ENCODE measurements at places on chromosomes 4 and X.

- no peak for DNase-seq
These were observed 383.3 kb downstream of the SMARCA1 start for GRCh38 chrX:129139837-129140598.

- DNase-seq: peak; percentile 44
These were observed 135.5 kb downstream of the PALLD start for GRCh38 chr4:168632301-168632725.

GRCh38 chr4:151905197-151905596 lies 144.4 kb upstream of the GATB start:
- DNase-seq: no peak

DNA sequence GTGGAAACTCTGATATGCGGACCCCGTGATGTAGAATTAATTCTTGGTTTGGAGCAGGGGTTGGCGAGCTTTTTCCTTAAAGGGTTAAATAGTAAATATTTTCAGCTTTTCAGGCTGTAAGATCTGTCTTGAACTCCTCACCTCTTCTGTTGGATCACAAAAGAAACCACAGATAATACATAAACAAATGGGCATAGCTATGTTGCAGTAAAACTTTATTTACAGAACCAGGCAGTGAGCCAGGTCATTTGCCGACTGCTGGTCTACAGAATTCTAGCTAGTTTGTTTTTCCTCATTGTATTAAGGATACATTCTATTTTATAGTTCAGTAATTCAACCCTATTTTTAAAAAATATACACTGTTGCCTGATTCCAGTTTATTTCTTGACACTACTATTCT lies 116.6 kb downstream of the PAPSS1 start:
- DNase-seq: no peak

DNA sequence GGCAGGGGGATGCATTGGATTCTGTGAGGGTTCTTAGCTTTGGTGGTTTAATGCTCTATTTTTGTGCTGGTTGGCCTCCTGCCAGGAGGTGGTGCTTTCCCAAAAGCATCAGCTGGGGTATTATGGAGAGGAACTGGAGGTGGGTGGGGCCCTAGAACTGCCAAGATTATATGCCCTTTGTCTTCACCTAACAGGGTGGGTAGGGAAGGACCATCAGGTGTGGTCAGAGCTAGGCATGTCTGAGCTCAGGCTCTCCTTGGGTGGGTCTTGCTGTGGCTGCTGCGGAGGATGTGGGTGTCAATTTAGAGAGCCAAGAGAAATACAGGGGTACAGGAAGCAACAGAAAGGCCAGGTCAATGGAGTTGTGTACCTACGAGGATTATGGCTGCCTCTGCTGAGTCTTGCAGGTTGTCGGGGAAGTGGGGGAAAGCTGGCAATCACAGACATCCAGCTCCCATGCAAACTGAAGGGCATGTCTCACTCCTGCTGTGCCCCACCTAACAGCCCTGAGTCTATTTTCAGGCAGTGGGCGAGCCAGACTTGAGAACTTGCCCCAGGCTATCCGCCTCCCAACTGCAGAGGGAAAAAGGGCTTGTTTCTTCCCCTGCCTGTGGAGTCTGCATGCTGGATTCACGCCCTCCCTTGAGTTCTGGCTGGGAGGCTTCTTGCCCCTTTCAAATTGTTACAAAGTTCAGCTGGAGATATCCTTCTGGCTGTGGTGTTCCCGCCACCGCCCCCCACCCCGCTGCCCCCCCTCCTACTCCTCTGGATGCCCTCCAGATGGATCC lies 212.0 kb downstream of the COMMD8 start:
- DNase-seq: no peak

DNA sequence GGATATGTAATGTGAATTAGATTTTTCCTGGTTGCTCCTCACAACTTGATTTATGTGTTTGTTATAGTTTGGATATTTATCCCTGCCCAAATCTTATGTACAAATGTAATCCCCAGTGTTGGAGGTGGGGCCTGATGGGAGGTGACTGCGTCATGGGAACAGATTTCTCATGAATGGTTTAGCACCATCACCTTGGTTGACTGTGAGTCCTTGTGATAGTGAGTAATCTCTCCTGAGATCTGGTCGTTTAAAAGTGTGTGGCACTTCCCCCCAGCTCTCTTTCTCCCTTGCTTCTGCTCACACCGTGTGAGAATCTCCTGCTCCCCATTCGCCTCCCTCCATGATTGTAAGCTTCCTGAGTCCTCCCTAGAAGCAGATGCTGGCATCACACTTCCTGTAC lies 2.2 kb downstream of the MID2 start:
- no peak for DNase-seq

GRCh38 chrX:85499400-85499799 lies 119.9 kb upstream of the POF1B start:
- DNase-seq: no peak

DNA sequence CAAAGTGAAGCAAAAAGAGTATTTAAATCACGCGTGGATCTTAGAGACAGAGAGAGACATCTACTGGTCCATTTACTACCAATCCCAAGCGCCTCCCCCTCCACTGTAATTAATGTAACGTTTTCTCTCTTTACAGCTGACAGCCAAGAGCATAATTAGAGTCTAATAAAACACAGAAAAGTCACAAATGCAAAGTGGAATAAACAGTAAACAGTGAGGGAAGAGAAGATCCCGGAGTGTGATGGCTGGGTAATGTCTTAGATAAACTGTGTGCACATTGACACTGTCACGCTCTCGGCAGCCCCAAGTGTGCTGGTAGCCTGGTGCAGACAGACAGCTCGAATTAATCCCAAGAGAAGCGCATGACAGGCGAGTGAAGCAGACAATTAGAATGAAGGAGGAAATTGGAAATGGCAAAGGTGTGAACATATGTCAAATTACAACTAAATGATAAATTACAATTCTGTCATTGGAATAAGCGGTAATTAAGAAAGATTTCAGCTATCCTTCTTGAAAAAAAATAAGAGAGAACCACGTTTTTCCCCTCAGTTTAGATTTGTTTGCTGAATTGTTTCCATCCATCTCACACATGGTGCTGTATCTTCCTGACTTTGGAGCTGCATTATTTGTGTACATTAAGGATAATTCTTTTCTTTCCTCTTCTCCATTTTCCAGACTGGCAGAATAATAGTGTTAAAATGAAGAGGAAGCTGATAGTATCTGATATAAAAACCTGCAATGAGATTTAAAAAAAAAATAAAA lies 100.1 kb downstream of the CXXC4 start:
- no peak for DNase-seq

DNA sequence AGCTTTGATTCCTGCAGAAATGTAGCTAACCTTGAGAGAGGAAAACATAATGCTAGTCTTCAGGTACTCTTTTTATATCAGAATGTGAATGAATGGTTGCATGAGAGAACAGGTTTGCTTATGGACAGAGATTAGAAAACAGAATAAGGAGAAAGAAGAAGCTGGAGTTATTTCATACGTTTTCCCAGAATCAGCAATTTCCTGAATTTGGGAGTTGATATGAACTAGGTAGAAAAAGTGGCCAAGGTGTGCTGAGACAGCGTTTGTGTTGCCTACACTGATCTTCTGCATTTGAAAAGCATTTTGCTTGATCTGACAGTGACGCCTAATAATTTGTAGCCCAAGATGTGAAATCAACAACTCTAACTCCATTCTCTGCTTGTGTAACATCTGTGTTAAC lies 12.5 kb downstream of the GABRB1 start:
- DNase-seq: no peak

- no peak for DNase-seq
These were observed 114.3 kb upstream of the EMCN start for GRCh38 chr4:100632163-100632562.

DNA sequence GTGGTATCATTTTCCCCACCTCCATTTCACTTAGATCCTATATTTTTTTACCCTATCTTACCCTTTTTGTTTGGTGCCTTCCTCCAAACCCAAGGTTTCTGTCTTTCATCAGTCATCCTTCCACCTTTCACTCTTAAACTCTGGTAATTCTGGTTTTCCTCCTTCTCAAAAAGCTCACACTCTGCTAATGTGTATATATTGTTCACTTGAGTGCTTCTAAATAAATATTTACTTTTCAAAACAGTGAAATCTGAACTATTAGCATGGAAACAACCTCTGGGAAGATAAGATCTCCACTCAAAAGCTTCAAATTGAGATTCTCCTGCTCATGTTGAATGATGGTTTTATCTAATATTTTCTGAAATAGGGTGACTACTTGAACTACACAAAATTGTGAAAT lies 21.5 kb downstream of the XIAP start:
- no peak for DNase-seq

- DNase-seq: no peak
These were observed 38.9 kb upstream of the RAP1GDS1 start for GRCh38 chr4:98222306-98222705.

- no peak for DNase-seq
These were observed 129.0 kb downstream of the BTC start for GRCh38 chr4:74665346-74665745.

DNA sequence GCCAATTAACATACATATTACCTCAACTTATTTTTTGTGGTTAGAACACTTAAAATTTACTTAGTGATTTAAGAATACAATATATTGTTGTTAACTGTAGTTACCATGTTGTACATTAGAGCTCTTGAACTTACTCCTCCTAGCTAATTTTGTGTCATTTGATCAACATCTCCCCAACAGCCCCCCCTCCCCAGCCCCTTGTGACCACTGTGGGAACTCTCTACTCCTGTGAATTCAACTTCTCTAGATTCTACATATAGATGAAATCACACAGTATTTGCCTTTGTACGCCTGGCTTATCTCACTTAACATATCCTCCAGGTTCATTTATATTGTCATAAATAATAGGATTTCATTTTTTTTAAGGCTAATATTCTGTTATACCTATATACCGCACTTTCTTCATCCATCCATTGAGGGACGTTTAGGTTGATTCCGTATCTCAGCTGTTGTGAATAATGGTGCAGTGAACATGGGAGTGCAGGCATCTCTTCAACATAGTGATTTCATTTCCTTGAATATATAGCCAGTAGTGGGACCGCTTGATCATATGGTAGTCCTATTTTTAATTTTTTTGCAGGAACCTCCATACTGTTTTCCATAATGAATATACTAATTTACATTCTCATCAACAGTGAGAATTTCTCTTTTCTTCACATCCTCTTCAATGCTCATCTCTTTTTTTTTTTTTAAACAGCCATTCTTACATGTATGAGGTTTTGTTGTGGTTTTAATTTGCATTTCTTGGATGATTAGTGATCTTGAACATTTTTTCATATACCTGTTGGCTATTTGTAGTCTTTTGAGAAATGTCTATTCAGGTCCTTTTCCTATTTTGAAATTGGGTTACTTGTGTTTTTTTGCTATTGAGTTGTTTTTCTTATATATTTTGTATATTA lies 66.8 kb downstream of the RAPGEF2 start:
- no peak for DNase-seq

DNA sequence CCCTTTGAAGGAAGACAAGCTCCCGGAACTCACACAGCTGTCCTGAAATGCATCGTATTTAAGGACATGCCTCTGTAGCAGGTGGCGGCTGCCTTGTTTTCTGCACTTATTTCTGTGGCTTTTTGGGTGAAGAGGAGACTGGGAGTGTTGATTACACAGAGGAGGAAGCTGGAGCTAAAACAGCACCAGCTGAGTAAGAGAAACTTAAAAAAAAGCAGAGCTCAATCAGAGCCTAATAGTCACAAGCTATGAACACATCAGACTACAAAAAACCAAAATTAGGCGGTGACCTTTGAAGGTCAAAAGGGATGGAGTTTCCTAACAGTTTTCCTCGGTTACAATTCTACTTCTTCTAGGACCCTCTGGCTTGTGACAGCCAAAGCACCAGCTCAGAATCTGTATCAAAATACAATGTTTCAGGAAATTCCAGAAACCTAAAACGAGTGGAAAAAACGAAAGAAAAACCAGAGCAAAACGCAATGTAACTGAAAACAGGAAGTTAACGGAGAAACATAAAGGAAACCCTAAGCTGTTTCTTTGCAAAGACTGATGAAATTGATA lies 13.5 kb downstream of the PRKX start:
- DNase-seq: no peak

DNA sequence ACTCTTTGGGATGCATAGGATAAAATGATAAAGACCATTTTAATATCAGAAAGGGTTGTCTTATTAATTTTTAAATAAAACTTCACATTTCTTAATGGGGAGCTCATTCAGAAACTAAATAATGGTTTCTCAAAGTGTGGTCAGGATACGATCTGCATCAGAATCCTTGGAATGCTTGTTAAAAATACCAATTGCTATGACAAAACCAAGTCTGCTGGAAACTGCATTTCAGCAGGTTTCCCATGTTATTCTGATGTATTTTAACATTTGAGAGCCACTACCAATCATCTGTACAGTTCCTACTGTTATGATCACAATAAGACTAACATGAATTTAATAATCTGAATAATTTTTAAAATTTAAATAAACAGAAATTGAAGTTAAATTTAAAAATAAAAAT lies 115.1 kb downstream of the SOWAHB start:
- no peak for DNase-seq

GRCh38 chrX:50963842-50964241 lies 53.3 kb downstream of the BMP15 start:
- DNase-seq: no peak

GRCh38 chr4:73729534-73730165 lies 10.7 kb upstream of the CXCL8 start:
- DNase-seq: peak; percentile 57

GRCh38 chr4:78627046-78627965 lies 75.7 kb downstream of the ANXA3 start:
- DNase-seq: no peak

DNA sequence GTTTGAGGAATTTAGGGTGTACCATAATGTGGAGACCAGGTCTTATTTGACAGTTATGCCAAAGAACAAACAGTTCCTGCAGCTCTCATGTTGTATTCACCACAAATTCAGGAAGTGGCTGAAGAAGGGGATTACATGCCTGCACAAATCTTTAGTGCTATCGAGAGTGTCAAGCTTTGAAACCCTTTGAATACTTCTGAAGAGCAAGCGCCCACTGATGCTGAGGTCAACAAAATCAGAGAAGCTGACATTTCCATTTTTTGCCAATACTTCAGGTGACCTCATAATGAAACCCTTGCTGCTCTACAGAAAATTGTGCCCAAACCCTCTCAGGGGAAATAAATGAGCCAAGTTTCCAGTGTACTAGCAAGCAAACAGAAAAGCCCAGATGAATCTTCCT lies 28.4 kb downstream of the PAK3 start:
- no peak for DNase-seq

DNA sequence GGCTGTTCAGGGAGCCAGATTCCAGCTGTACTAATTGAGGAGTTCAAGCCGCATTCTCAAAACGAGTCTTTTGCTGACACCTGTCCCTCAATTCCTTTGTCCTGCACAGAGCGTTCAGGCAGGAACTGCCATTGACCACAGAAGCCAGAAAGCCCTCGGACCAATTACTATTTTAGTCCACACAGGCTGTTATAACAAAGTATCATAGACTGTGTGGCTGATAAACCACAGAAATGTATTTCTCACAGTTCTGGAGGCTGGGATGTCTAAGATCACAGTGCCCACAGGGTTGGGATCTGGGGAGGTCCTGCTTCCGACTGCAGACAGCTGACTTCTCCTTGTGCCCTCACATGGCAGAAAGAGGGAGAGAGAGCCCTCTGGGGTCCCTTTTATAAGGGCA lies 119.8 kb upstream of the ATP6AP2 start:
- no peak for DNase-seq

GRCh38 chrX:84339507-84340364 lies 151.7 kb upstream of the RPS6KA6 start:
- no peak for DNase-seq
